ENCODE measurements at places on chromosomes 2 and 18. TPM values are rescaled to one million over a fixed set of nuclear protein-coding genes. Genes with fewer than 3 reads are reported as not detected.

The KHK gene
- 4.1 TPM for total RNA-seq

The RNF125 gene
- total RNA-seq = 7.2 TPM

The TBR1 gene
- total RNA-seq = not detected

- DNase-seq = no peak
- no peaks in the 10 kb centered on the region for H3K27me3 ChIP-seq
- H3K4me1 ChIP-seq = no peaks in the 10 kb centered on the region
- no peaks in the 10 kb centered on the region for H3K36me3 ChIP-seq
- H3K4me3 ChIP-seq = no peak overlapping the region
- no peak overlapping the region for H3K27ac ChIP-seq
Measured at GRCh38 chr2:209456489-209456888, 32.6 kb downstream of the MAP2 start.

GRCh38 chr2:74696829-74697228 is 42.8 kb downstream of the SEMA4F start:
- no peak overlapping the region for H3K4me3 ChIP-seq
- H3K27me3 ChIP-seq = no peaks in the 10 kb centered on the region
- no peak for DNase-seq

GRCh38 chr18:14124689-14125088 is 7.5 kb downstream of the ZNF519 start:
- DNase-seq = no peak
- no peak overlapping the region for H3K27ac ChIP-seq
- H3K4me3 ChIP-seq = no peak overlapping the region
- H3K4me1 ChIP-seq = no peaks in the 10 kb centered on the region
- no peaks in the 10 kb centered on the region for H3K36me3 ChIP-seq
- no peaks in the 10 kb centered on the region for H3K27me3 ChIP-seq

DNA sequence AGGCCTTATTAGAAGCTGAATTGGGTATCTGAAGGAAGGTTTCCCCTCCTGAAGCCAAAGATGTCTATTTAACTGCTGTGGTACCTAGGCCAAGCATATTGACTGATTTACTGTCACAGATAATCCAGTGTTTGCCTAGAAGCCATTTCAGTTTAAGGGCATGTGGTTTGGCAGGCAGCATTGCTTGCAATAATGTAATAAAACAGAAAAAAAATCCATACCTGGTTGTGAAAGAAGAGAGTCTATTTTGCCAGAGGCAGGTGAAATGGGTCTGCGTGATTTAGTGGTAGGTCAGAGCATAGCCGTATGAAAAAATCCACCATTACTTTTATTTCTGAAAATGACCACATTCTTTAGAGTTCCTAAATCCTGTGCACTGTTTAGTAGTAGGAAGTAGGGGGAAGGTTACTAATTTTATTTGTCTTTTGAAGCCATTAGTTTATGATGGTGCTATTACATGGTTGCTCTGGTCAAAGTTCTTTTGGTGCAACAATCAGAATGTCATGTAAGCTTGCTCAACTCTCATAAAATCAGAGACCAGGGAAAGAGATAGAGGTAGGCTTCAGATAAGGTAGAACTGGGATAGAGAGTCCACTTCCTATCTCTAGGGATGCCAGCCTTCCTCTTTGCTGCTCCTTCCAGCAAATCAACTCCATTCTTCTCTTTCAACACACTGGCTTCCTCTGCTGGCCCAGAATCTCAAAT is 343.4 kb downstream of the GPD2 start:
- no peaks in the 10 kb centered on the region for H3K36me3 ChIP-seq
- no peak overlapping the region for H3K27ac ChIP-seq
- no peak for DNase-seq
- H3K4me1 ChIP-seq = no peaks in the 10 kb centered on the region

All from breast epithelium (tissue), 4 donors.